Bladder microvascular endothelial cell (primary cell): ENCODE measurements at places on chromosomes 2 and 18. TPM values are rescaled to one million over a fixed set of nuclear protein-coding genes. Genes with fewer than 3 reads are reported as not detected.

Gene RAMP1
- total RNA-seq: 0.25 TPM in 1 of 2 replicates, not detected in the other

Gene SAG
- total RNA-seq: not detected in 2 replicates

Gene ANXA4
- total RNA-seq: 33.8 and 52.6 TPM in 2 replicates

Gene DLX1
- not detected in 2 replicates for total RNA-seq

Gene SERPINB13
- not detected in 2 replicates for total RNA-seq

Gene CD302
- 4.2 and 11.6 TPM in 2 replicates for total RNA-seq

Gene CFLAR
- 173 and 330 TPM in 2 replicates for total RNA-seq

Gene UGT1A4
- not detected in 2 replicates for total RNA-seq

Gene MRPL44
- 24.4 and 26.8 TPM in 2 replicates for total RNA-seq

Gene UGT1A7
- total RNA-seq: not detected in 2 replicates

Gene ALS2
- 19.3 and 47.9 TPM in 2 replicates for total RNA-seq

Gene FIGN
- total RNA-seq: under 0.01 and 0.31 TPM in 2 replicates

Gene LIPG
- total RNA-seq: 2.0 and 3.4 TPM in 2 replicates
